ENCODE measurements at places on chromosomes 4 and X.

DNA sequence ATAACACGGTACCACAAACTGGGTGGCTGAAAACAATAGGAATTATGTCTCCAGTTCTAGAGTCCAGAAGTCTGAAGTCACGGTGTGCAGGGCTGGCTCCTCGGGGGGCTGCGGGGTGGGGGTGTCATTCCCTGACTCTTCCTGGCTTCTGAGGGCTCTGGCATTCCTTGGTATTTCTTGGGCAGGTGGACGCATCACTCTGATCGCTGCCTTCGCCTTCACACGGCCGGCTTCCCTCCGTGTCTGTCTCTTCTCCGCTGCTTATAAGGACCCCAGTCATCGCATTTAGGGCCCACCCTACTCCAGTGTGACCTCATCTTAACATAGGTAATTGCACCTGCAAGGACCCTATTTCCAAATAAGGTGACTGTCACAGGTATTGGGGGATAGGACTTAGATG is 134.6 kb downstream of the CPZ start:
- no peak for DNase-seq

DNA sequence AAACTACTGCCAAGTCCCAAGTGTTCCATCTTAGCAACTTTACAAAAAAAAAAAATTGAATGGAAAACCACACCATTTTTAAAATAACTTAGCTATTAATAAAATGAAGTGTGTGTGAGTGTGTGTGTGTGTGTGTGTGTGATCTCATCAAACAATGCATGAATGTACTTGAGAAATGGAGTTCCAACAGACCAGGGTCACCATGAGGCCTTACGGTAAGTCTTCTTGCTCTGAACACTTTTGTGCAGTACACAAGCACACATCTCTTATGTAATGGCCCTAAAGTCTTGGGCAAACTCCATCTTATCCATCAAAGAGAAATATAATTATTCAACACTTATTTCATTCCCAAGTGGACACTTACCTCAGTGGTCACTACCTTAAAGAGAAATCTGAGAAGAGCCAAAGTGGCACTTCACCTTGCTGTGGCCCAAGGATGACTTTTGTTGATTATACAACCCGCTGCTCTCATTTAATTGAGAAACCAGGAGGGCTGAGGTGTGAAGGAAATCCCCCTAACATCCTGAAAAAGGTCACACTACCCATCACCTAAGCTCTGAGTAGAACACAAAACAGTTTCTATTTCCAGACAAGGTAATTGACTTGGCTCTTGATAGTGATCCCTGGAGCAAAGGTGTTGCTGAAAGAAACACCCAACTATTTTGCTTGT is 96.5 kb upstream of the PRDX4 start:
- no peak for DNase-seq

DNA sequence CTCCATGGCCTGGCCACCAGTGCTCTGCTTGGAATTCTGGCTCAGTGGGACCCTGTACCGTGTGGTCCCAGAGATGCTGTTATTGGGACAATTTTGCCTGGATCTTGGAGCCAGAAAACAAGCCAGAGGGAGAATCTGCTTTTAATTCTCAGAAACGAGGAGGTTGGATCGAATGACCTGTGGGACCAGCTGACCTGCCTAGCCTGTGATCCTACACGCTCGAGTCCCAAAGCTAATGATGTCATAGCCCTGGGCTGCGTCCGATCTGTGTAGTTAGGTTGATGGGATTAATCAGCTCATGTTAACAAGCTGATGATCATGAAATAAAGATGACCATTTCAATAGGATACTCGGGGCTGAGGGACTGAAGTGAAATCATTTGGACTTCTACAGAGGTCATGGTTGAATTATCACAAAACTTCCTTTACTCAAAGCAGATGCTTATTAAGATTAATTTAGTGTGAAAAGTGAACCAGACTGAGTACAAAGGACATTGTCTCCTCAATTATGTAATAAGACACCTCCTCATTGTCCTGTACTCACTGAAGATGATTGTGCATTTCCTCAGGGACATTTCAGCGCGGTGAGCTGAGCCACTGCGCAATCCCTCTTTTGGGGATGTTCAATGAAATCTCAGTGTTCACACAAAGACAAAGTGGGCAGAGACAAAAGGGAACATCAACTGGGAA is 51.9 kb upstream of the STX18 start:
- no peak for DNase-seq

DNA sequence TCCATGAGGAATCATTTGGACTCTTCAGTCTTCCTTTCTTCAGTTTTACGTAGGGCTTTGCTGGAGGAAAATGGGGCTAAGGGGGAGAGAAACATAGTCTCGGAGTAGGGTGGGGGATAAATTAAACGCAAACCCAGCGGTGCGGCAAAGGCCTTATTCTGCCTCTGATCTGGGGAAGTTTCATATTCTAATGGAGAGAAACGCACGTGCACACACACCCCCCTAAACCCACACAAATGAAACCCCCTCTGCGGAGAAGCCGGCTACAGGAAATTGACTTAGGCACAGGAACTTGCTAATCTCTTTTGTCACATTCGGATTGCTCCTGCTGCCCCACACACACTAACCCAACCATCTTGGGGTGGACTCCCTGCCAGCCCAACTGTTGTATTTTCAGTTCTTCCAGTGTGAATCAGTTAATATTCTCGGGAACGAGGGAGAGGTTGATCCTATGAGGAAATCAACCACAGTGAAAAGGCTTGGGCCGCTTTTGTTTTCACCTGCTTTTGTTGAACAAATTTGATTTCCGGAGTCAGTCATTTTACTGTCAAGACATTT is at the start of gene RHOH:
TSS of gene RHOH (plus strand) at position 308 of the 558 bp plus-strand sequence. CDS start 46,356 bp downstream, outside the sequence.
- DNase-seq = peak; percentile 55

- DNase-seq = no peak
Observed at GRCh38 chrX:2463973-2464676, 36.7 kb downstream of the DHRSX start.

Measured in stimulated activated CD4-positive, alpha-beta T cell treated with anti-CD3 and anti-CD28 coated beads, Interleukin-1b, Interleukin-23, amount 100 ng/mL, for 24 hours (primary cell).